Stimulated activated naive CD8-positive, alpha-beta T cell treated with anti-CD3 and anti-CD28 coated beads, Interleukin-15, amount 100 ng/mL, for 72 hours (primary cell): ENCODE measurements at places on chromosomes 5 and 9.

DNA sequence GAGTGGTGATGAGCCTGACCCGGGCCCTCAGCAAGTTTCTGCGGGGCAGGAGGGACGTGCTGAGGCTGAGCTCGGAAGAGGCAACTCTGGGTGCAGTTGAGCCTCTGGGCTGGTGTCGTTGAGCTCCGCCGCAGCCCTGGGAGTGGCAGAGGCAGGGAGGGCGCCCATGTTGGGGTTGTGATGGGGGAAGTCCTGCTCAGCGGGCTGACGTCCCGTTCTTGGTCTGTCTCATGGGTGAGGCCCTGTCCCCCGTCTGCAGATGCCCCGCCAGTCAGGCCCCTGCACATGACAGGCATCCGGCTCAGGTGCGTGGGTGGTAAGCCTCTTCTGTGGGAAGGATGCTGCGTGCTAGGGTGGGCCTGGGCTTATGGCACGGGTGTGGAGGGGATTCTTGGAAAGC is 64.3 kb downstream of the RXRA start:
- peak; percentile 85 for DNase-seq

- DNase-seq, result no peak
Measured at GRCh38 chr9:124296094-124296493, 38.3 kb downstream of the NEK6 start.

- no peak for DNase-seq
Measured at GRCh38 chr9:114150608-114151007, 4.7 kb upstream of the COL27A1 start.

GRCh38 chr5:173891308-173892116 is 3.4 kb downstream of the CPEB4 start:
- DNase-seq, result no peak

DNA sequence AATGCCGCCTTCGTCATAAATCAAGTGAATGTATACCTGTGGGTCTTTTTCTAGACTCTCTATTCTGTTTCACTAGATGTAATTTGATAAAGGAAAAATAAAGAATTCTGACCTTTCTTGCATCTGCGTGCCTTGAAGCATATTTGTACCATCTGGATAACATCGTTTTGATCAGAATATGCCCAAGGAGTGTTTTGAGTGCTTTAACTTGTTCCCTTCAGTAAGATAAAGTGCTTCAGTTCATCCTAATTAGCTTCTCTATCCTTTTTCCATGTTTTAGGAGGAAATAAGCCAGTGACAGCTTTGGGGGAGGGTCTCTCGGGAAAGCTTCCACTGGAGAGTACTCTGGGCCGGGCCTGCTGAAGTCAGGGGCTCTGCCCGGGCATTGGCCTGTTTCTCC is 113.5 kb upstream of the DAP start:
- no peak for DNase-seq

- peak; percentile 50 for DNase-seq
Measured at GRCh38 chr5:91293131-91293530, 90.0 kb downstream of the ARRDC3 start.

- DNase-seq, result no peak
Measured at GRCh38 chr5:90408571-90409317, 812 bp downstream of the CETN3 start.

GRCh38 chr5:146366904-146367303 is 28.3 kb downstream of the POU4F3 start:
- no peak for DNase-seq

- DNase-seq, result no peak
Measured at GRCh38 chr5:149358294-149358651, 427 bp downstream of the PCYOX1L start.

DNA sequence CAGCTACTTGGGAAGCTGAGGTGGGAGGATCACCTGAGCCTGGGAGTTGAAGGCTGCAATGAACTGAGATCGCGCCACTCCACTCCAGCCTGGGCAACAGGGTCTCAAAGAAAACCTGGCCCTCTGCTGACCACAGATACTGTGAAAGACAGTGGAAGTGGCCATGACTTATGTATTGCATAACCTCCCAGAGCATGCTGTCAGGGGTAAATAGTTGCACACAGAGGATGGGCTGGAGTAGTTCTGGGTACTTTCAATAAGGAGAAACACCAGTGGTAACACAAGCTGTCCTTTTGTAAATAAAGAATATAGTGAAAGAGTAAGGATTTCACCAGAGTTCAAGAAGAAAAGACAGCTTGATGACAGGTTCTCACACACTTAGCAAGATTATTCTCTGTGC is 1.8 kb downstream of the ACER2 start:
- no peak for DNase-seq

GRCh38 chr9:114787781-114788498 is 17.9 kb downstream of the TNFSF15 start:
- DNase-seq, result no peak
